CD4-positive, alpha-beta T cell (primary cell): ENCODE measurements at places on chromosomes 3 and 15.

DNA sequence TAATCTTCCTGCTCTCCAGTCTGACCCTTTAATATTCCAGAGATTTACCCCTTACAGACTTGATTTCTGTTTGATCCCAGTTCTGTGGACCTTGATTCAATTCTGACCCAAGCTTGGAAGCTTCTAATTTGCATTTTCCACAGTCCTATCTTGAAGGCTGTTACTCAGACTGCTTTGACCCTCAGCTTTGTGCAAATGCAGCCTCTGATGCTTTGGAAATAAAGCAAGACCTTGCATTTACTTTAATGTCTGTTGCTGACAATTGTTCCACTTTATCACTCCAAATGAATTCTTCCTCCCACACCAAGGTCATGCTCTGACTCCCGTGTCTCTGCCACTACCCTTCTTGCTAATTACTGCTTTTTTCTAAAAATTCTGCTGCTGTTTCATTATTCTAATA, 886.0 kb downstream of the TUSC7 start:
- no peak for DNase-seq

GRCh38 chr3:46143951-46144473, 64.1 kb downstream of the CCR1 start:
- no peak for DNase-seq

GRCh38 chr15:50883903-50884302, 24.6 kb upstream of the AP4E1 start:
- no peak for DNase-seq

DNA sequence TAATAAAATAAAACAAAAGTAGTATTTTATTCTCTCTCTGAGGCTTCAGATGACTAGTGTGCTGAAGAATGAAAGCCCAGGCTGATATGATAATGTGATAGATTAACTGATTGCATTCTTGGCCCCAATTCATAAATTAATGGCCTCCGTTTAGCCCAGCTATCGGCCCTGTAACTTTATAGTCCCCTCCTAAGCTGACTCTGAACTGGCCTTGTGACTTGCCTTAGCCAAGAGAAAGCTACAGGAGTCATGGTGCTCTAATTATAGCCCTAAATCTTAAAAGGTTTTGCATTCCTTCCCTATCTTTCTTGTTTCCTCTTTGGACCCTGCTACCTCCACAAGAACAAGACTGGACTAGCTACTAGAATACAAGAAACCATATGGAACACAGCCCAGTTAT, 123.2 kb upstream of the EPHA3 start:
- DNase-seq = no peak

GRCh38 chr3:11134794-11135193, 19.5 kb upstream of the HRH1 start:
- DNase-seq = no peak

- DNase-seq = no peak
Observed at GRCh38 chr3:37990527-37990926, at the start of gene VILL. TSS of gene VILL (plus strand) at chr3:37990786. CDS start at chr3:37993673, 2,887 bp downstream.

DNA sequence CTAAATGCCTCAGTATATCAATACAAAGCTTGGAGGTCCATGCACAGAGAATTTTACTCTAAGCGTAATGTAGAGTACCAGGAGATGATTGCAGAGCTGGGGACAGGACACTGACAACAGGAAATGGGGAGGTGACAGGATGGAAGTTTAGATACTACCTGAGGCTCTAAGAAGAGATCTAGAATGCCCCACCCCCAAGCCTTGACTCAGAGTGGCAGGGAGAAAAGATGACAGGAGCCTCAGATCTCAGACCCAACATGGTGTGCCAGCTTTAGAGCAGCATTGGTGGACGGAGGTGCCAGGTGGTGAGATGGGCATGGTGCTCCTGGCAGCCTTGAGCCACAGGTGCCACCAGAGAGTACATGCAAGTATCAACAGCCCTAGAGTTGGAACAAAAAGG, 62.5 kb downstream of the LYZL4 start:
- DNase-seq = no peak

- no peak for DNase-seq
Observed at GRCh38 chr3:64651741-64652241, 36.0 kb downstream of the ADAMTS9 start.

DNA sequence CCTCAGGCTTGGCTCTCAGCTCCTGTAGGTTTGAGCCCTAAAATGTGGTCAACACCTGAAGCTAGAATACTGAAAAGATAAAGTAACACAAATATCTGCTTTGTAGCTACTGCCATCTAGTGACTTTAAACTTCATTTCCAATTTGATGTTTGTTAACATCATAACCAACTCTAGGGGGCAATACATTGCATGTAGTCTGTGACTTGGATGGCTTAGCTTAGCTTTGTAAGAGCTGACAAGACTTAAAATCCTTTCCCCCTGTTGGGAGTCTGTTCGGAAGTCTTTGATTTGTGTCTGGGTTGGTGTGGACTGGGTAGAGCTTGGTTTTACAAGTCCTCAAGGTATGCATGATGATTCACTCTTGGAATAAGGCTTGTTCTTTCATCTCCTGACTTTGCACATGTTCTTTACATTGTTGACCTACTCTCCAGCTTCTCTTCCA, 51.7 kb downstream of the SCN11A start:
- peak; percentile 47 for DNase-seq

DNA sequence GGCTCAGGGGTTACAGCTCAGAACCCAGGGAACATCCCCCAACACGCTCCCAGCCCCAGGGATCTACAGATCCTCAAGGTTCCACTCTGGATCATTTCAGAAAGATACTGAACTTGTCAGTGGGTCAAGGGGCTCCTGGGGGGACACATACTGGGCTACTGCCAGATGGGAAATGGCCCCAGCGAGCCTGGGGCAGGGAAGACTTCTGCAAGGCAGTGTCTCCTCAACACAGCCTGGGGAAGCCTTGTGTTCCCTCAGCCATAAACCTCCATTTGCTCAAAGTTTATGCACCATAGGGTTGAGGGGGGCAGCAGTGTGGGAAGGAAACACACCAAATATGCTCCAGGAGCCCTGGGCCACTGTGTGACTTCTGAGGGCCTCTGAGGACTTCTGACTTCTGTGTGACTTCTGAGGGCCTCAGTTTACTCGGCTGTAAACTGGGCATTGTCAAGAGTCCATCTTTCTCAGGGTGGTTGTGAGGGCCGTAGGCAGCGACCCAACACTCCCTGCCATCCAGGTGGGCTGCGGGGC, 58.4 kb downstream of the IQSEC1 start:
- DNase-seq = no peak

- no peak for DNase-seq
Observed at GRCh38 chr15:84798436-84798946, 18.7 kb upstream of the ALPK3 start.

GRCh38 chr3:55607844-55608243, 120.7 kb upstream of the WNT5A start:
- no peak for DNase-seq

DNA sequence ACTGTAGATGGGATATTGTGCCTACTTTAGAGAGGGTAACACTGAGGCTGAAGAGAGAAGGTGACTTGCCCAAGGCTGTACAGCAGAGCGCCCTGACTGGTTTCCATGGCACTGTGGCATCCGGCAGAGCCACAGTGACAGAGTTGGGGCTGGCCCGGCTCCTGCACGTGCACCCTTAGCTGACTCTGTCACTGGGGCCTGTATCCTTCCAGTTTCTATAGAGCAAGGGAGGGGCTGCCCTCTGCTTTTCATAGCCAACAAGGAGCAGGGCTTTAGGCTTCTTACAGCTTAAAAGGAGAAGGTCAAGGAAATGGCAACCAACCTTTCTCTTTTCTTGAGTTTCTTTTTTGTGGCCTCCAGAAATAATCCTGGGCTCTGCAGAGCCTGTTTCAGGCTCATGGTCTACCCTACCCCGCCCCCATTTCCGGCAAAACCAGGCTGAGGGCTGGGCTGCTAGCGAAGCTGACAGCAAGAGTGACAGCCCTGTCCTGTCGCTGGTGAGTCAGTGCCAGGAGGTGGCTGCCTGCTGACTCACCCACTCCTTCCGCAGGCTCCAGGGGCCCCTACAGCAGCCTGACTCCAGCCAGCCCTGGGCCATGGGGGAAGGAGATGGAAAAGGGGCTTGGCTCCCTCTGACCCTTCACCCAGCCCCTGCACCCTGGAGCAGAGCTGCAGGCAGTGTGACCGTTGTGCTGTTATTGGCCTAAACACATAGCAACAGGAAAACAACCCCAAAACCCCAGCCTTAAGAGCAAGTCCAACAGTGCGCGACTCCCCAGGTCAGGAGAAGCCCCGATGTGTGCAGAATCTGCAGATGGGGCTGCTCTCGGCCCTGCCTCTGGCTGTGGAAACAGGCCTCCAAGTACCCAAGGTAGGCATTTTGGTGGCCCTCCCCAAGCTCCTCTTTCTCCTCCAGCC, 29.8 kb downstream of the SLC6A6 start:
- DNase-seq = peak; percentile 91

DNA sequence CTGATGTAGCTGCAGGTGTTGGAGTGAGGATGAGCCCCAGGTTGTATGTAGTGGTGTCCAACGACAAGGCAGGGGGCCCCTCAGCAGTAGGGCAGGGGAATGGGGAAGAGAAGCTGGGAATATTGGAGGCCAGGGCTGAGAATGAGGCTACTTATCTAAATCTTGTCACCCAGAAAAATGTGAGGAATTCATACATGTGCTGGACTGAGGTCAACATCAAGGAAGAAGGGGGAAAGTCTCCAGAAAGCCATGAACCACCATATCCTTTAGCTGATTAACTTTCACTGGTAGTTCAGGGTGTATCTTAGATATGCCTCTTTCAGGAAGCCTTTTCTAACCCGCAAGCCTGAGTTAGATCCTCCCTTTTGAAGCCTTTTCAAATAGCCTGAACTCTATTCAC, 22.6 kb upstream of the FSTL1 start:
- no peak for DNase-seq
